ENCODE measurements at places on chromosomes 6 and 20.

- no peak for DNase-seq
These were observed 309.8 kb upstream of the SUPT3H start for GRCh38 chr6:45687570-45687969.

DNA sequence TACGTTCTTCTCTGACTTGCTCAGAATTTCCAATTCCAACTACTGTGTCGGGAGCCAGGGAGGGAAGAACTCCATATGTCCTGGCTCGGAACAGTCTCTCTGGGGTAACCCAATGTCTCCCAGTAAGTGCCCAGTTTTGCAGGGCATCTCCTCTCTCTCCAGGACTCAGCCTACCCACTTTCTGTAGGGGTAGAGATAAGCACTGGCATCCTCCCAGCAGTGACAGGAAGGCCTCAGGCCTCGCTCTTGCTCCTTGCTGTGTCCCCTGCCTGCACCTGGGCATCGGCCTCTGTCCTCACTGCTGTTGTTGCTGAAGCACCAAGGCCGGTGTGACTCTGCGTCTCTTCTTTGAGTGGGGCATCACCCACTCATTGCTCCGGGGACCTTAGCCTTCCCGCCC, 388.9 kb upstream of the JARID2 start:
- DNase-seq: no peak

DNA sequence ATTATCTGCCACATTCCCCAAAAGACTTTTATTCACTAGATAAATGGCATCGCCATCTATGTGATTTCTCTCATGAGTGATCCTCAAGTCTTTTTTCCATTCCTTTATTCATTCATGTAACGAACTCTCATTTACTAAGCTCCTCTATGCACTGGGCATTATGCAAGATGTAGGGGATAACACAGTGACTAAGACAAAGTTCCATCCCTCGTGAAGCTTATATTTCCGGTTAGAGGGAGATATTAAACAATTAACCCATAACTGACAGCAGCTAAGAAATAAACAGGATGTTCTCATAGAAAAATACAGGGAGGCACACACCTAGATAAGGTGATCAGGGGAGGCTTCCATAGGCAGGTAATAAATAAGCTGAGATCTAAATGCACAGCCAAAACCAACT, 17.2 kb upstream of the PREX1 start:
- peak; percentile 32 for DNase-seq

- DNase-seq: no peak
These were observed 43.9 kb upstream of the EEF1A1 start for GRCh38 chr6:73564578-73565345.

GRCh38 chr6:160013987-160014868, 45.3 kb downstream of the IGF2R start:
- no peak for DNase-seq

- DNase-seq: no peak
These were observed 108.4 kb upstream of the GGTLC1 start for GRCh38 chr20:24096864-24097450.

- DNase-seq: no peak
These were observed 43.5 kb upstream of the SLC9A8 start for GRCh38 chr20:49769048-49769581.

GRCh38 chr6:23137611-23138010, 568.2 kb downstream of the HDGFL1 start:
- no peak for DNase-seq

GRCh38 chr6:53861518-53861917, 66.7 kb downstream of the LRRC1 start:
- no peak for DNase-seq

- no peak for DNase-seq
These were observed 486.1 kb upstream of the CDH4 start for GRCh38 chr20:60765821-60766403.

- DNase-seq: no peak
These were observed 85.6 kb downstream of the PREX1 start for GRCh38 chr20:48742233-48742632.

DNA sequence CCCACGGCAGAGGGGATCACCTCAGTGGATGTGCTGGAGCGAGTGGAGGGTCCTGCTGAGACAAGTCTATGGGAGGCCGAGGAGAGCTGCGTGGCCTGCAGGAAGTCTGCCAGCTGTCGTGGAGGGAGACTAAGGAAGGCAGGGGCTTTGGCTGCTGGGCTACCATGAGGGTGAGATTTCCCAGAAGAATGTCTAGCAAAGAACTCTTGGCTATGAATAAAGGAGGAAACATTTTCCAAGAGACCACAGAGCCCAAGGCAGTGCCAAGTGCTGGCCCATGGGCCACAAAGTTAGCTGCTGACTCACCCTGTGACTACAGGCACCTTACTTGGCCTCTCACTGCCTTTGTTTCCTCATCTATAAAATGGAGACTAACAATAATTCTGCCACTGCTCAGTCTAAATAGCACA, 73.4 kb downstream of the PRDM1 start:
- peak; percentile 89 for DNase-seq

GRCh38 chr20:61430228-61430624, 178.2 kb downstream of the CDH4 start:
- DNase-seq: no peak
